ENCODE measurements at places on chromosomes 5 and 9.
A peak's percentile ranks its signal among the peaks of the same experiment; 100 is the strongest.

DNA sequence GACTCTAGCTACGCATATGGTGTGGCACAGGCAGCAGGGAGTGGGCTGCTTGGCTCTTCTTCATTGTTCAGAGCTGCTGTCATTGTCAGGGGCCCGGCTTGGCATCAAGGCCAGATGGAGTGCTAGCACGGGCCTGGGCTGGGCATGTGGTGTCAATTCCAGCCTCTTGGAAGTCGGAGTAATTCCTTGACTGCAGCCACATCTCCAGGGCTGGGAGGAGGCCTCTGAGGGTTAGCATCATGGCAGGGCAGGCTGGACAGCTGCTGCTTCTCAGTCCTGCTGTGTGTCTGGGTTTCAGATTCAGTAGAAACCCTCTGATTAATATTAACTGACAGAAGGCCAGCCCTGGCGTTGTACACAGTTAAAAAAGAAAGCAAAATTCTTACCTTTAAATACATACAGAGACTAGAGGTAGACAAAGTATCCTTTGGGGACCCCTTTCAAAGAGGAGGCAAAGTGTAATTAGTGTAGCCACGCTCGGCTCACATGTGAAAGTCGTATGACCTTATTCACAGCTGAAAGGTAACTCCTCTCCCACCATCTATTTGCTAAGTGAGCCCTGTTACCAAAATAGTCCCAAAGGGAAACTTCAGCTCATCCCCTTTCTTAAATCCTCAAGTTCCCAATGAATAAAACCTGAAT, 126.4 kb downstream of the DOCK2 start:
- no peak overlapping the region for H3K27ac ChIP-seq
- H3K36me3 ChIP-seq = no peaks in the 10 kb centered on the region
- H3K4me3 ChIP-seq = no peak overlapping the region
- no peaks in the 10 kb centered on the region for H3K27me3 ChIP-seq
- DNase-seq = no peak
- H3K4me1 ChIP-seq = peaks cover 6% of the 10 kb centered on the region

DNA sequence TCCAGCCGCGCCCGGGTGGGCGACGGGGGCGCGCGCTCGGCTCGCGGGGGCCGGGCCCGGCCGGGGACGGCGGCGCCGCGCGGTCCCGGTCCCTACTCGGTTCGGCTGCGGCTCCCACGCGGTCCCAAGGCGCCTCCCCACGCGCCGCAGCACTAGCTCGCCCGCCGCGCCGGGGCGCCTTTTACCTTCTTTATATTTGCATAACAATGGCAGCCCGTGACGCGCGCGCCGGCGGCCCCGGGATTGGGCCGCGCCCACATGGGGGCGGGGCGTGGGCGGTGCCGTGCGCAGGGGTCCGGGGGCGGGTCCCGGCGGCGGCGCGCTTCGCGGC, at the start of gene NRARP:
NRARP (minus strand) TSS at position 154 of the 331 bp plus-strand sequence. CDS start 343 bp downstream, outside the sequence.
- peak; percentile 91 for DNase-seq
- no peaks in the 10 kb centered on the region for H3K27me3 ChIP-seq
- H3K4me3 ChIP-seq = peak within 1 kb of the TSS; percentile 5
- no peaks in the 10 kb centered on the region for H3K36me3 ChIP-seq

GRCh38 chr5:156274453-156274852, 52.5 kb upstream of the SGCD start:
- no peak overlapping the region for H3K4me3 ChIP-seq
- no peak overlapping the region for H3K27ac ChIP-seq
- H3K4me1 ChIP-seq = no peaks in the 10 kb centered on the region
- no peaks in the 10 kb centered on the region for H3K27me3 ChIP-seq
- H3K36me3 ChIP-seq = no peaks in the 10 kb centered on the region

- H3K4me3 ChIP-seq = no peak overlapping the region
- no peaks in the 10 kb centered on the region for H3K27me3 ChIP-seq
- H3K36me3 ChIP-seq = no peaks in the 10 kb centered on the region
Observed at GRCh38 chr5:97846643-97847042, 663.6 kb upstream of the RIOK2 start.

DNA sequence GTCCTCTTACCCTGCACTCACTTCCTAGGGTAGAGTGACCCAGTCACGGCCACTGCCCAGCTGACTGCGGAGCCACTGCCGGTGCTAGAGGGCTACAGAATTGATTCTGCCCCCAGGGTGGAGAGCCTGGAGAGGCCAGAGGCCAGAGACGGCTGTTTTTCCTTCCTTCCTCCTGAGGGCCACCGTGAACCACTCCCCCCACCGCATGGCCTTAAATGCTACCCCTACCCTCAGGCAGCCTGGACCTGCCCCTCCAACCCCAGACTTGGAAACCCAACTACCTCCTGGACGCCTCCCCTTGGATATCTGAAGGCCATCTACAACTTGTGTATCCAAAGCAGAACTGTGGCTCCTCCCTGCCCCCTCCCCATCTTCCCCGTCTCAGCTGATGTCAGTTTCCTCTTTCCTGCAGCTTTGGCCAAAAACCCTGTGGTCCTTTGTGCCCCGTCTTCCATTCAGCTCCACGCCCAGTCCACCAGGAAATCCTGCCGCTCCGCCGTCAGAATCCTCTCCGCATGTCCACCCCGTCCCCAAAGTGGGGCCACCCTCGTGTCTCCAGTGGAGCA, 16.3 kb downstream of the SH2D3C start:
- peak; percentile 24 for DNase-seq
- peak overlapping the region; percentile 45 for H3K27ac ChIP-seq
- peaks cover 30% of the 10 kb centered on the region for H3K4me1 ChIP-seq
- H3K27me3 ChIP-seq = no peaks in the 10 kb centered on the region
- H3K36me3 ChIP-seq = no peaks in the 10 kb centered on the region

- no peak for DNase-seq
- H3K4me3 ChIP-seq = no peak overlapping the region
- peaks cover 32% of the 10 kb centered on the region for H3K4me1 ChIP-seq
- H3K27me3 ChIP-seq = no peaks in the 10 kb centered on the region
Observed at GRCh38 chr5:77080905-77081304, 6.2 kb downstream of the ZBED3 start.

DNA sequence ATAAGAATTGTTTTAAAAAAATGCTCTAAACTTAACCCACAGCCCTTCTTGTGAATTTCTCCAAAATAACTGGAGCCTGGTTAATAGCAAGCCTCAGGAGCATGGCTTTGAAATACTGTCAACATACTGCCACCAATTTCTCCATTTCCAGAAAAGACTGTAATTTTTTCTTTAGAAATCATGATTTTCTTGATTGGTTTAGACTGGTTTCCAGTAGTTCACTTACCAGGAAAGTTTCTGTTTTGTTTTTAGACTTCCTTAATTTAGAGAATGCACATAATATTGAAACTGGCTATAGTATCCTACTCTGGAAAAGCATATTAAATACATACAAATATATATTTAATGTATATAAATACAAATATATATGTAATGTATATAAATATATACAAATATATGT, 4.5 kb upstream of the CD274 start:
- no peak overlapping the region for H3K4me3 ChIP-seq
- no peak for DNase-seq
- no peak overlapping the region for H3K27ac ChIP-seq
- H3K27me3 ChIP-seq = no peaks in the 10 kb centered on the region
- H3K4me1 ChIP-seq = peaks cover 6% of the 10 kb centered on the region

GRCh38 chr5:56746553-56747339, 68.6 kb upstream of the MAP3K1 start:
- H3K27me3 ChIP-seq = no peaks in the 10 kb centered on the region
- H3K27ac ChIP-seq = no peak overlapping the region
- H3K4me1 ChIP-seq = peaks cover 16% of the 10 kb centered on the region
- H3K36me3 ChIP-seq = no peaks in the 10 kb centered on the region

DNA sequence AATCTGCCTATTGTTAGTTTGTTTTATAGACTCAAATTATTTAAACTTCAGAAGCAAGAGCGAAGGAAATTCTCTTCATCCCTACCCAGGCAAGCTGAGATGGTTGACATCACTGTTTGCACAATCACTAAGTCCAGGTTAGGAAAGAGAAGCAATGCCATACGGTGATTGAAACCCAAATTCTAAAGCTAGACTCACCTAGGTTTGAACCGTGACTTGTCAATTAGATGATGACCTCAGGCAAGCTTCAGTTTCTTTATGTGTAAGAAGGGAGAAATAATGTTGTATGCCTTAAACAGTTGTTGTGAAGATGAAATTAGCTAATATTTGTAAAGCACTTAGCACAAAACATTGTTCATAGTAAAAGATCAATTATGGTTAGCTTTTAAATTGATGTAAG, 96.5 kb upstream of the ANKRD55 start:
- H3K4me3 ChIP-seq = no peak overlapping the region
- H3K36me3 ChIP-seq = no peaks in the 10 kb centered on the region
- no peaks in the 10 kb centered on the region for H3K27me3 ChIP-seq
- no peak for DNase-seq

DNA sequence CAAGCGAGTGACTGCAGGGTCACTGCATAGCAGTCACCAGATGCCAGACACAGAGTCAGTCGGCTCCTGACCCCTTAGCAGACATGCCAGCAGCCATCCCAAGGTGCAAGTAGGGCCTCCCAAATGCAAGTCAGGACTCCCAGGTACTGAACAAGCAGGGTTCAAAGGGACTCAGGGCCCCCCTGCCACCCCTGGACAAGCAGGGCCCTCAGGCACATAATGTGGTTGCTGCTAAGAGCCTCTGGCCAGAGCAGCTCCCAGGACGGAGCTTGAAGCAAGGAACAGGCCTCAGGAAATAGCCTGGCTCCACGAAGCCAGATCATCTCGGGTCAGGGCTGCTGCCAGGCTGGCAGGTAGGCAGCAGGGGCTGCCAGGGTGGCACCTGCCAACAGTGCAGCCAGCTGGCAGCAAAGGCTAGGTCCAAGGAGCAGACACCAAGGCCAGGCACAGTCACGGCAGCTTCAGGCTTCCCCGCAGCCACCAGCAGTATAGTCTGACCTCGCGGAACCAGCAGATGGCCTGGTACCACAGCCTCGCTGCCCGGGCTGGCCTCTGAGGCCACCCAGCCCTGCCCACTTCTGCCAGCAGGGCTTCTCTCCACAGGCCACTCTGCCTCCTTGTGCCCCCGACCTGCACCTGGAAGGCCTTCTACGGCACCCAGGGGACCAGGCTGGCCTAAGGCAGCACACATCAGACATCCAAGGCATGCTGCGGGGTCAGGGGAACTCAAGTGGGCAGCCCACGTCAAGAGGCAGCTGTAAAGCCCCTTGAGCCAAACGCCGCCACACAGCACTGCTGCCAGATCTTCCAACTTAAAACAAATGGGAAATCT, 7.4 kb downstream of the EEIG1 start:
- DNase-seq = peak; percentile 87
- H3K4me3 ChIP-seq = no peak overlapping the region
- no peaks in the 10 kb centered on the region for H3K36me3 ChIP-seq
- H3K27ac ChIP-seq = peak overlapping the region; percentile 67

GRCh38 chr9:23538067-23538402, 288.0 kb downstream of the ELAVL2 start:
- no peak for DNase-seq
- H3K27me3 ChIP-seq = no peaks in the 10 kb centered on the region
- no peaks in the 10 kb centered on the region for H3K36me3 ChIP-seq
- H3K27ac ChIP-seq = no peak overlapping the region

GRCh38 chr5:10461904-10462555, 20.4 kb downstream of the ROPN1L start:
- H3K27me3 ChIP-seq = no peaks in the 10 kb centered on the region
- H3K27ac ChIP-seq = no peak overlapping the region
- H3K36me3 ChIP-seq = no peaks in the 10 kb centered on the region
- H3K4me3 ChIP-seq = no peak overlapping the region
- no peak for DNase-seq
